NAMALWA (cell line): ENCODE measurements at places on chromosomes 1 and 21.
A peak's percentile ranks its signal among the peaks of the same experiment; 100 is the strongest.

DNA sequence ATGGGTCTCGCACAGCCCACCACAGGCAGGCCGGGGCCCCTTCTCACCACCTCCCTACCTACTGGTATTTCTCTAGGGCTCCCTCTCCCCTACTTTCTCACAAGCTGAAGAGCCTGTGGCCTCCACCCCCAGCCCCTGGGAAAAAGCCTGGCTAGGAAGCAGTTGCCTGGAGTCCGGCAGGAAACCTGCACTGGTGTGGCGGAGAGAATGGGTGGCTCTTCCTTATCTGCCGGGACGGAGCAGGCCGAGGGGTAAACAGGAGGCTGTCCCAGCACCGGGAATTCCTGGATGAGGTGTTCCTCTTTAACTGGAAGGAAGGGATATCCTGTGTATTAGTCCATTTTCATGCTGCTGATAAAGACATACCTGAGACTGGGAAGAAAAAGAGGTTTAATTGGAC lies 125.8 kb downstream of the TLR5 start:
- no peak for DNase-seq

- peak; percentile 29 for DNase-seq
Observed at GRCh38 chr1:20903437-20903836, 116.3 kb upstream of the HP1BP3 start.

- no peak for DNase-seq
Observed at GRCh38 chr1:89602871-89603404, 30.0 kb upstream of the LRRC8C start.

GRCh38 chr1:111856411-111857185 lies 100.9 kb downstream of the DDX20 start:
- no peak for DNase-seq

DNA sequence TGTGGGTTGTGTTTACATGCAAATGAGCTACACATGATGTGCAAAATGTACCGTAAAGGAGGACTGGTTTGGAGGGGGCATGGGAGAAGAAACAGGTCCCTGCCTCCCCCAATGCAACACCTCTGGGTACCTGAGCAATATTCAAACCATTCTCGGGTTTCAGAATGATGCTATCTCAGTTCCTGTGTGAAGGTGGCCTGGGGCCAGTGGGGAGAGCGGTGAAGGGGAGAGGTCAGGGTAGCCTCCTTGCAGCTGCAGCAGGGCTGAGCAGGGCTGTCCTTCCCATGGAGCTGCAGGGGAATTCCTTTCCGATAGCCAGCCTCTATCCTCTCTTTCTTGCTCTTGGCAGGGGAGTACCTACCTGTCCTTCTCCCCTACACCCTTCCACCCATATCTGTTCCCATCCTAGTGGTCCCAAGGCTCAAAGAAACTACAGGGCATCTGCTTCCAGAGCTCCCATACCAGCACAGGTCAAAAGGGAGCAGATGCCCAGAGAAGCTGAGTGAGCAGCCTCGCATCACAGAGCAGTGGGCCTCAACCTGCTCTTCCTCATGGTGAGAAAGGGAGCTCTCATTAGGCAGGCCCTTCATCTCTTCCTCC lies 11.9 kb downstream of the MEF2D start:
- DNase-seq = peak; percentile 20

- DNase-seq = no peak
Observed at GRCh38 chr1:45206808-45207623, 611 bp upstream of the ZSWIM5 start.

DNA sequence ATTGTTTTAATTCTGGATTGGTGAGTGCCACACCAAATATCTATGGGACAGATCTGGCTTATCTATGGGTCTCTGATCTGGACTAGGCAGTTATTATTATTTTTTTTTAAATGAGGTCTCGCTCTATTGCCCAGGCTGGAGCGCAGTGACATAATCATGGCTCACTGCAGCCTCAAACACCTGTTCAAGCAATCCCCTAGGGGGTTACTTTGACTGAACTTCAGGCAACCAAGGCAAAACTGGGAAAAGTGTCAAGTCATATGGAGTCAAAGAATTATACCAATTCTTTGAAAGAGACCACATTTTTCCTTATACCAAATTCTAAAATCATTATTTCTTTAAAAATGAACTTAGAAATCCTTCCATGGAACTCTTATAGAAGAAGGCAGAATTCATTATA lies 129.1 kb upstream of the HOOK1 start:
- no peak for DNase-seq

DNA sequence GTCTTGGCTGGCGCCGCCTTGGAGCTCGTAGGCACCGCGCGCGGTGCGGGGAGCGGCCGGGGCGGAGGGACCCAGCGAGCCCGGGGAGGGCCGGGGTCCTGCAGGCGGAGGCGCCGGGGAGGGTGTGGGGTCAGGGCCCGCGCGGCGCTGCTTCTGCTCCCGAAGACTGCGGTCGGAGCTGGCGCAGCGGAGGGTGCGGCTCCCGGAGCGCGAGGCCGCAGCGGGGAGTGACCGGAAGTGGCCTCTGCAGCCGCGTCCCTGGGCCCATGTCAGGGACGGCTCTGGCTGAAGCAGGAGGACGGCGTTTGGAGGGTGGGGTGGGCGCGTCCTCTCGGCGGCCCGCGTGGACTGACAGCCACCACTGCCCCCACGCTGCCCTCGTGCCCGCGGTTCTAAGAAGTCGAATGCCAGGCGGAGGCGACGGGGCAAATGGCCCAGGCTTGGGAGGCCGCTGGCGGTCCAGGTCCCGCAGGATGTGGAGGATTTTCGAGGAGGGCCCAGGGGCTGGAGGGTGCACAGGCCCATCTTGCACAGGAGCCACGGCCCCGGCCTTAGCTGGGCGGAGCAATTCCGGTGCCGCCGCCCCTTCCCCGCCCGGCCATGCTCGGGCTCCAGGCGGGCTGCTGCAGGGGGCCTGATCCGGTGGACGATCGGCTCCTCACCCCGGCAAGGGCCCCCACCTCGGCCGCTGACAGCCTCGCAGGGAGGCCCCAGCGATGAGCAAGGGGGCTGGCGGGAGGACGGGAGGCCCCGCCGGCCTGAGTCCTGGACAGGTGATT lies 7.7 kb upstream of the ZNF669 start:
- no peak for DNase-seq

DNA sequence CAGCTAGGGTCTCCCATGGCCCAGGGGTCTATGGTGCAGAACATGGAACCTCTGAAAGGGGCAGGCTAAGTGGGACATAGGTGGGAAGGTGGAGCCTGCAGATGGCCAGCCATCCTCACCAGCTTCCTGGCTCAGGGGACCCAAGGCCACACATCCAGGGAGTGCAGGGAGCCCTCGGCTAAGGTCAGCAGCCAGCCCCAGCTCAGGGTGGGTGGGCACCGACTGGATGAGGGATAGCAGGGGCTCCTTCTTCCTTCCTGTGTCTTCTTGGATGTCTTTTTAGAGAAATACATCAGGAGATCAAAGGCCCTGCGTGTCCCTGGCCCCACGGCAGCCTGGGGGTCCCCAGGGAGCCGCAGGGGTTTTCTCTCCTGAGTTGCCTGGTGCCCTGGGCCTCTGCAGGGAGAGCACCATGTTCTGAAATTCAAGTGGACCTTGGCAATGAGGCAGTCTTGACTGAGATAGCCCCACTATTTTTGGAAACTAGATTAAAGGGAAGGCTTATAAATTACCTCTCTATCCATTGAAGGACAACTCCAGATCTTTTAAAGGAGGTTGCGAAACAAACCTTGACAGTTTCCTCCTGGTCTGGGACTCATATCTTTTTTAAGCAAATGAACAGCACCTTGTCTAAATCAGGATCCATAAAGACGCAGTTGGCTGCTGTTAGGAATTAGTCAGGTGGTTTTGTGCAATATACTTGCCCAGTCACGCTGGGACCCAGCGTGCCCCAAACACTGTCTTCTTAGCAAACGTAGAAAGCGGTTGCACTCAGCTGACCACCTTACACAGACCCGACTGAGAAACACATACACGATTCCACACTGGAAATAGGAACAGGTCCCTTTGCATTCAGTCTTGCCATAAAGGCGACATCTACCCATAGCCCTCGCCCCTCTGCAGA lies 242.3 kb downstream of the TOMM20 start:
- DNase-seq = no peak

DNA sequence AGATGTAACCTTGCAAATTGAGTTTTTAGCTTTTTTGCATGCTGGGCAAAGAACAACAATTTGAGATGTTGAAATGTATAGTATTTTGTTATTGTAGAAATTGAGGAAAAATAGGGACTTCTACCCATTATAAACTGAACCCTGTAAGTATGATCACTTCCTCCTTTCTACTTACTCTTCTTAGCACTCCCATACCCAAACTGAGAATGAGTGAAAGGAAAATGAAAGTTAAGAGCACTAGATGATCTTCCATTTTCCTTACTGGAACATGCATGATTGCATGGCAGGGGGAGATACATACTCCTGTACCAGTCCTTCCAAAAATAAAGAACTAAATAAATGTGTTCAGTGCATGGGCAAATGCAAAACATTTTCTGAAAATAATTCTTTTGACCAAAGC lies 107.4 kb upstream of the KIAA1614 start:
- DNase-seq = no peak

DNA sequence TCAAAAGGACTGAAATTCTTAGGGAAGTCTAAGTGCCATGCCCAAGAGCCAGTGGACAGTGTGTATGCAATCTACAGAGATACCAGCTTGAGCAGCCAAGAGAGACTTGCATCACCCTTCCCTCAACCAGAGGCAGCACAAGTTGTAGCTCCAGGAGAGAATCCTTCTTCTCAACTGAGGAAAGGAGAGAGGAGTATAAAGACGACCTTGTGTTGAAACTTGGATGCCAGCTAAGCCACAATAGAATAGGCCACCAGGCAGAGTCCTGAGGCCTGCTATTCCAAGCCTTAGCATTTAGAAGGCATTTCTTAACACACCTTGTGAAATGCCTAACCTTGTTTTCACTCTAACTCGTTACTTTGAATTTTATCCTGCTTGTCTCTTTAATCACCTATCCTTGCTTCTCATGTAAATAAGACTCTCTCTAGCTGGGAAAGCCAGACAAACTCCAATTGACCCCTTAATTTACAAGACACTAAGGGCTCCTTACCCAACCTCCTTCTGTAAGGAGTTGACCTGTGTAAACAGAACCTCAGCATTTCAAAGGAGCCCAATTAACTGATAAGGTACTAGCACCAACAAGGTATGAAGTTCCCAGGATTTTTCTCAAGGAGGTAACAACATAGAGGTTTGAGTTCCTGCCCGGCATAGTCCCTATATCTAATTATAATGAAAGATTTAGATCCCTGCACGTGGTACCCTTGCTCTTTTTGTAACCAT lies 738.8 kb downstream of the AMY1C start:
- no peak for DNase-seq

DNA sequence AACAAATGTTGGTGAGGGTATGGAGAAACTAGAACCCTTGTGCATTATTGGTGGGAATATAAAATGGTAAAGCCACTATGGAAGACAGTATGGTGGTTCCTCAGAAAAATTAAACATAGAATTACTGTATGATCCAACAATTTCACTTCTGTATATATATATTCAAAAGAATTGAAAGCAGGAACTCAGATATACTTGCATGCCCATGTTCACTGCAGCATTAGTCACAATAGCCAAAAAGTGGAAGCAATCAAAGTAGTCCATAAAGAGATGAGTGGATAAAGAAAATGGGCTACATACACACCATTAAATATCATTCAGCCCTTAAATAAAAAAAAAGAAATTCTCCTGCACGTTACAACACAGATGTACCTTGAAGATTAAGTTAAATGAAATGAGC lies 34.1 kb downstream of the ABL2 start:
- DNase-seq = no peak

GRCh38 chr1:224851848-224852261 lies 77.6 kb upstream of the DNAH14 start:
- no peak for DNase-seq

DNA sequence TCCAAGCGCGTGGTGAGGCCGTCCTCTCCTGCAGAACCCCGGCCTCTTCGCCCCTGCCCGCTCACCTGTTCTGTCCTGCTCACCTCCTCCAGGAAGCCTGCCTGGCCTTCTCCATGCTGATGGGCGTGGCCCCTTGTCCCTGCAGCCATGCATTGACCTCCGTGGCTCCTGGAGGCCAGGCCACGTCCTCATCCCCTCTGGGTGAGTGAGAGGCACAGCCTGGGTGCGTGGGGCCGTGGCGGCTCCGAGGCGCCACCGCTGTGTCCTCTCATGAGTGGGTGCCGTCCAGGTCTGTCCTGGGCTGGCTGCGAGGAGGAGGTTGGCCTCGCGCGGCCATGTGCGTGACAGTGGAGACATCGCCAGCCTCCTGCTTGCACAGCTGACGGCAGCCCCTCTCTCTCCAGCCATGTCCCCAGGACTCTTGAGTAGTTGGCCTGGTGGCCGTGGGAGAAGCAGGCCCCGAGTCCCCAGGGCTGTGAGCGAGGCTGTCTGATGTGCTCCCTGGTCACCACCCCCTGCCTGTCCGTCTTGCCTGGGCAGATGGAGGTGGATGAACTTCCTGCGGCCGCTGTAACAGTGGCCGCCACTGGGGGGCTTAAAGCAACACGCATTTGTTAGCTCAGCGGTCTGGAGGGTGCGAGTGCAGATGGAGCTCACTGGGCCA lies 58.1 kb downstream of the PRKCZ start:
- DNase-seq = peak; percentile 78

DNA sequence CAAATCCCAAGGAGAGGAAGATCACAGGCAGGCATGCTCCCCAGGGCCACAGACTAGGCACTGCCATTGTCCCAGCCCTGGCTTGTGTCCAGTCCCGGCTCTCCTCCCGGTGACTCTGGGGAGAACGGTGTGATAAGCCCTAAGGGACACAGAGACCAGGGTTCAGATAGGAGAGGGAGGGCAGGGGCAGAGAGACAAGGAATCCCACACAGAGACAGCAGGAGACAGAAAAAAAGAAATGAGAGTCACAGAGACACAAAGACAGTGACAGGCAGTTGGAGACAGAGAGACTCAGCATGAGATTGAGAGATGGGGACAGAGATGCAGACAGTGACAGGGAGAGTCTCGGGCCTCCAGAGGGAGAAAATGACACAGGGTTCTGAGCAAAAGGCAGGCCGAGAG lies 361 bp downstream of the INSRR start:
- no peak for DNase-seq

DNA sequence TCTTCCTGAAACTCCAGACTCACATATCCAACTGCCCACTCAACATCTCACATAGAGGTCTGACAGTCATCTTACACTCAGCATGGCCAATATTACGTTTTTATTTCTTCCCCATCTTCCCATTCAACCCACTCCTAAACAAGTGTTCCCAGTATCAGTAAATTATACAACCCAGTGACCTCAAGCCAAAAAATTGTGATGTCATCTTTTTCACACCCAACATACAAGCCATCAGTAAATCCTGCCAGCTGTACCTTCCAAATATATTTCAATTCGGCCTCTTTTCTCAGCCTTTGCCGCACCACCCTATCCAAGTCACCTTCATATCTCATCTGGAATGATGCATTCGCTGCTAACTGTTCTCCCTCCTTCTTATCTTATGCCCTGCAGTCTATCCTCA lies 19.6 kb downstream of the UBR4 start:
- no peak for DNase-seq

DNA sequence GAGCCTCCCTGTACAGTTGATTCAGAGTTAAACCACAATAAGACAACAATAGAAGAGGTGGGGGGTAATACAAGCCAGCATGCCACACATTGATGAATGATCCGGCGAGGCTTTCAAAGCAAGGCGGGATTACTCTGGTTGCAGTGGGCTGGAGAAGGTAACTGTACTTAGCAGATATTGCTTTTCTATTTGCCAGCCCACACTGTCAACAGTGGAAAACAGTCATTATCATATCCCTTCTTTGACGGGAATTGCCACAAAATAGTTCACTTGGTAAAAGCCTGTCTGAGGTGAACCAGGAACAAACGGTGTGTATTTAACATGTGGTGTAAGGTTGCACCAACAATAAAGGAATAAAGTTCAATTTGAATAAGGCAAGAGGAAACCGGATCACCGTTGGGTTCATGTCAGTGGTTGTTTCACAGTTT lies 5.8 kb upstream of the KCNJ15 start:
- DNase-seq = no peak

GRCh38 chr1:205321162-205321958 lies at the start of gene NUAK2:
TSS of gene NUAK2 (minus strand) at chr1:205321745. CDS start at chr1:205321628, 117 bp downstream.
- peak; percentile 86 for DNase-seq
